CD8-positive, alpha-beta memory T cell (primary cell): ENCODE measurements at places on chromosomes 16 and 17.
A peak's percentile ranks its signal among the peaks of the same experiment; 100 is the strongest.

DNA sequence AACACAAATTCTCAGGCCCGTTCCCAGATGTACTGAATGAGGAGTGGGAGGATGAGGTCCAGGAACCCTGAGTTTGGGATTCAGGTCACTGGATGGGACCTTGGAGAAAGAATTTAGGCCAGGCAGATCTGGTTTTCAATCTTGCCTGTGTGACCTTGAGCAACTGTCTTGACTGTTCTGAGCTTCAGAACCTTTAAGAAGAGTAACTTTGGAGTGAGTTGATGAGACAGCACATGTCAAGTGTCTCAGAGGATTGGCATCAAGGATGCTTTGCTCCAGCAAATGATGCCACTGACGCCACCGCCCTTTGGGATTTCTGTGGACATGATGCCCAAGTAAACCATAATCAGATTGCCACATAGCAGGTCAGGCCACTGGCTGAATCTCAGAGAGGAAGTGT is 56.2 kb upstream of the DNAJA2 start:
- DNase-seq: no peak

DNA sequence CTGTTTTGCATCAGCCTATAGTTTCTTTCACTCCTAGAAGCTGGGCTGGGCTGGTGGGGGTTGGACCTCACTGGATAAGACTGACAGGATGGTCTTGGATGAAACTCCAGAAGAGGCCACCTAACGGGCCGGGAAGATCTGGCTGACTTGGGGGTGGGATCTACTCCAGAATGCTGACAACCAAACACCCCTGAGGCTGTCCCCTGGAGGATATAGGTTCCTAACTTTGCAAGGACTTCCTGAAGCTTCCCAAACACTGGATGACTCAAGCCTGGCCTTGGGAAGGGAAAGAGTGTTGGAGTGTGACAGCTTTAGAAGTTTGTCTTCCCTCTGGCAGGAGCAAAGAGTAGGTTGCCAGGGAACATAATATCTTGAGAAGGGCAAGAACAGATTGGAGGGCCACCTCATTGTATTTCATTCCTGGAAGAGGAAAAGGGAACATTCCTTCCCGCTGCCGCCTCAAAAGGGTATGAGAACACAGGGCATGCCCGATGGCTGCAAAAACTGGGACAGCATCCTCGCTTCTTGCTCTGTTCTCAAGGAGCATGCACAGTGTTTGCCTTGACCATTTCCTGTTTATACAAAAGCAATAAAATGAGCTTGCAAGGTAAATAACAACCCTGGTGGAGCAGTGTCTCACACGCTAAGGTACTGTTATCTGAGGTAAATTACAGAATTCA is 6.8 kb upstream of the CYB5B start:
- DNase-seq: no peak

GRCh38 chr16:78760611-78761010 is 661.2 kb downstream of the WWOX start:
- no peak for DNase-seq

GRCh38 chr17:58755577-58756245 is at the start of gene PPM1E:
Gene PPM1E (plus strand): TSS chr17:58755854.
- DNase-seq: peak; percentile 56

DNA sequence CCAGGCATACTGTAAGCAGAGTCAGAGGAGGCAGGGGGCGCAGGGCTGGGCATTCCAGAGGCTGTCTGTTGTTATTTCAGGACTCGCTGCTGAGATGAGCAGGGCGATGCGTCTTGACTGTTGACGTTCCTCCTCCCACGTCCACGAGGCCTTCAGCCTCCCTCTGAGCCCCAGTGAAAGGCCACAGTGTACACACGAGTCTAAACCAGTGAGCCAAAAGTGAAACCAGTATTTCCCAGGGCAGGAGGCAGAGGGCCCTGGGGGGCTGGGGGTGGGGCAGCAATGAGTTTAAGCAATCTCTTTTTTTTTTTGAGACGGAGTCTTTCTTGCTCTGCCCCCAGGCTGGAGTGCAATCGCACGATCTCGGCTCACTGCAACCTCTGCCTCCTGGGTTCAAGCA is 21.5 kb downstream of the SMTNL2 start:
- DNase-seq: no peak

- no peak for DNase-seq
Measured at GRCh38 chr16:74500907-74501306, 79.6 kb upstream of the CLEC18B start.

DNA sequence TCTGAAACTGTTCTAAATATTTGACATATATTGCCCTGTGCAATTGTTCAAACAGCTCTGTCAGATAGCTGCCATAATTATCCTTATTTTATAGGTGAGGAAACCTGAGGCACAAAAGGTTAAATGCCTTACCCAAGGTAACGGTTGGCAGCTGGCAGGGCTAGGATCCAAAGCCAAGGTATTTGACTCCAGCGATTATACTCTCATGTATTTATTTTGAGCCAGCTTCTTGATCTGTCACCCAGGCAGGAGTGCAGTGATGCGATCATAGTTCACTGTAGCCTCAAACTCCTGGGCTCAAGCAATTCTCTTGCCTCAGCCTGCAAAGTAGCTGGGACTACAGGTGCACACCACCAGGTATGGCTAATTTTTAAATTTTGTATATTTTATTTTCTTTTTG is 7.2 kb downstream of the ENO3 start:
- DNase-seq: no peak

- DNase-seq: no peak
Measured at GRCh38 chr16:55284718-55285099, 39.3 kb upstream of the IRX6 start.

GRCh38 chr17:10792151-10792550 is 11.7 kb downstream of the TMEM238L start:
- no peak for DNase-seq

GRCh38 chr17:15920758-15921239 is 24.1 kb upstream of the ADORA2B start:
- DNase-seq: no peak

GRCh38 chr16:19192865-19193264 is 24.8 kb downstream of the SYT17 start:
- DNase-seq: no peak

GRCh38 chr16:75482434-75483205 is 12.6 kb downstream of the CHST6 start:
- DNase-seq: no peak

GRCh38 chr17:9974448-9975381 is 69.6 kb upstream of the RCVRN start:
- DNase-seq: no peak

- DNase-seq: no peak
Measured at GRCh38 chr17:72353502-72353901, 232.7 kb downstream of the SOX9 start.

- DNase-seq: peak; percentile 70
Measured at GRCh38 chr17:44198721-44199552, 747 bp downstream of the ATXN7L3 start.

DNA sequence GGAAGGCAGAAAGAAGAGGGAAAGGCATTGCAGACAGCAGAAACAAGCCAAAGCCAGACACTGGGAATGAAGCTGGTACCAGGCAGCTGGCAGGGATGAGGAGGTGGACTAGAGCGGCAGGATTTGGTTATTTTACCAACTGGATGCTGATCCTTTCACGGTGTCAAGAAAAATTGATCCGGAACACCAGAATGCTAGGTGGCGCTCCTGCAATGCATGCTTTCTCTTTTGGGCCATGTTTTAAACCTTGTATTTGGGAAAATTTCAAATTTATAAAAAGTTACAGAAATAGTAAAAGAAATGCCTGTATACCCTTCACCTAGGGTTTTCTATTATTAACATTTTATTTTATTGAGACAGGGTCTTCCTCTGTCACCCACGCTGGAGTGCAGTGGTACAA is 224.7 kb downstream of the SOX9 start:
- DNase-seq: no peak

DNA sequence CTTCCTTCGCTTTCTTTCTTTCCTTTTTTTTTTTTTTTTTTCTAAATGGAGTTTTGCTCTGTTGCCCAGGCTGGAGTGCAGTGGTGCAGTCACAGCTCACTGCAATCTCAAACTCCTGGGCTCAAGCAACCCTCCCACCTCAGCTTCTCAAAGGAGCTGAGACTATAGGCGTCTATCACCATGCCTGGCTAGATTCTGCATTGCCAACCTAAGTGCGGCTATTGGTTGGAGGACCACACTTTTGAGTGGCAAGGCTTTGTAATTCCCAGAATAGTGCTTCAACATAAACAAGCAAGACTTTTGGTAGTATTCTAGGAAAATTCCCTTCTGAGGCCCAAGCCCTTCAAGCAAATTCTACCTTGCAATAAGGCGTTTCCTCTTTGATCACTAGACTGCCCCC is 107.8 kb downstream of the YPEL2 start:
- DNase-seq: no peak

DNA sequence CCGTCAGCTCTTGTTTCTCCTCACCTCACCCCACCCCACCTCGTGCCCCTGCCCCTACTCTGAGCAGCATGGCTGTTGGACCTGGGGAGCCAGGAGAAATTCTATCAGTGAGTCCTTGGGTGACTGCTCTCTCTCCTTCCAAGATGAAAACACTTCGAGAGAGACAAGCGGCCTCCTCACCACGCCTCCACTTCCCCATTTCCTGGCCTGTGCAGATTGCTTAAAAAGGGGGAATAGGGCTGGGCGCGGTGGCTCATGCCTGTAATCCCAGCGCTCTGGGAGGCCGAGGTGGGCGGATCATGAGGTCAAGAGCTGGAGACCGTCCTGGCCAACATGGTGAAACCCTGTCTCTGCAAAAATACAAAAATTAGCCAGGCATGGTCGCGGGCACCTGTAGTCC is 9.5 kb downstream of the DLX4 start:
- DNase-seq: no peak

DNA sequence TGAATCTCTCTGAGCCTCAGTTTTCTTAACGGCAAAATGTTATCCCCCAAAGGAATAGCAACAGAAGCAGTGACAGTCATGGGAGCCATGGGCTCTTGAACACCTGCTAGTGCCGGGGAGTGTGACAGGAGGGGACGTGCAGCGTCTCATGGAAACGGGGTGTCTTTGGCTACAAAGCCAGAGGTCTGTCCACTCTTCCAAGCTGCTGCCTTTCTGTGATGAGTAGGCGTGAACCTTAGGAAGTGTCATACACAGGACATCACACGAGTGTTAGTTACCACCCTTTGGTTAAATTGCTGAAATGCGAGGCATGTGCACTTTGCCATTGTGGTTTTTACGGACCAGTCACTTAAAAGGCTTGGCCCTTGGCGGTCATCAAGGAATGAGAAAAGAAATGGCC is 93.4 kb downstream of the IRF8 start:
- no peak for DNase-seq
